Spleen (tissue), 13 donors: ENCODE measurements at places on chromosomes 7 and 10.

DNA sequence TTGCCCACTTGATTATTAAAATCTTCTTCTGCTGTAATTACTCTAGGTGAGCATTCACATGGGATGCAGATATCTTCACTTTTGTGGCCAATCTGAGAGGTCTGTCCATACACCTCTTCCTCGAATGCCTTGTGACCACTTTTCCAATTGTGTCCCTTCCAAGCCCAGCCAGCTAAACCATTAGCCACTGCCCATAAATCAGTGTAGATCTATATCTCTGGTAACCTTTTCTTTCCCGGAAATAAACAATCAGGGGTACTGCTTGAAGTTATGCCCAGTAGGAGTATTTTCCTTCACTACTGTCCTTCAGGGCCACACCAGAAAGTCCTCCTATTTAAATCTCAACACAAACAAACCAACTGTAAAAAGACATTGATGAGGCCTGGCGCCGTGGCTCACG is 104.6 kb upstream of the KCNMA1 start:
- no peak for DNase-seq

DNA sequence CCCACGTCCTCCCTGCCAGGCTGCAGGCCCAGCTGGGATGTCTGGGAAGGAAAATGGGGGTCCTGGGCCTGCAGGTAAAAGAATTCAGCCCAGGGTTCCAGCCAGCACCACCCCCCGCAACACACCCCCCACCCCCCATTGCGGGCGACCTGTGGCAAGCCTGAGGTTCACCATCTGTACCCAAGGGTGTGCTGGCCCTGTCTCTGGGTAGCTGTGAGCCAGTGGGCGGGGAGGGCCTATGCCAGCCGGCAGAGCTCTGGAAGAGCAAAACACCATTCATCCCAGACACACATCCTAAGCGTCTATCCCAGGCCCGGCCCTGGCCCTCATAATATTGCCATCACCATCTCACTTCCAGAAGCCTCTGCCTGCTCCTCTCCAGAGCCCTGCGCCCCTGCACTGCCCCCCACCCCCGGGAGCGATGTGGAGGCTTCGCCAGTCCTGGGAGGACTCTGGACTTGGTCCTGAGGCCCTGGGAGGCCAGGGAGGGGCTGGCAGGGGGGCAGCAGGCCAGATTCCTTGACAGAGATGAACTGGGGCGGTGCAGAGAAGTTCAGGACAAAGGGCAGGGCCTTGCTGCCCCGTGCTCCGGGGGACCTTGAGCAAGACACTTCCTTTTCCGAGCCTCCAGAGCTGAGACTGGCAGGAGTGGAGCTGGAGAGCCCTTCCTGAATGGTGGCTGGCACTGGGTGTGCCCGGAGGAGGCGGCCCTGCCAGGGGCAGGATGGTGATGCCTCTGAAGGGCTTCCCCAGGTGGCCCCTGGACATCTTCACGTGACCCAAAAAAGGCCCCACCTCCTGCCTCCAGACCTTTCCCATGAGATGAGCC is 8.7 kb upstream of the TTYH3 start:
- DNase-seq, result peak; percentile 84

GRCh38 chr7:99197498-99197897 is 10.4 kb downstream of the KPNA7 start:
- no peak for DNase-seq

- no peak for DNase-seq
These were observed 335.2 kb upstream of the ZNF32 start for GRCh38 chr10:43983856-43984271.

DNA sequence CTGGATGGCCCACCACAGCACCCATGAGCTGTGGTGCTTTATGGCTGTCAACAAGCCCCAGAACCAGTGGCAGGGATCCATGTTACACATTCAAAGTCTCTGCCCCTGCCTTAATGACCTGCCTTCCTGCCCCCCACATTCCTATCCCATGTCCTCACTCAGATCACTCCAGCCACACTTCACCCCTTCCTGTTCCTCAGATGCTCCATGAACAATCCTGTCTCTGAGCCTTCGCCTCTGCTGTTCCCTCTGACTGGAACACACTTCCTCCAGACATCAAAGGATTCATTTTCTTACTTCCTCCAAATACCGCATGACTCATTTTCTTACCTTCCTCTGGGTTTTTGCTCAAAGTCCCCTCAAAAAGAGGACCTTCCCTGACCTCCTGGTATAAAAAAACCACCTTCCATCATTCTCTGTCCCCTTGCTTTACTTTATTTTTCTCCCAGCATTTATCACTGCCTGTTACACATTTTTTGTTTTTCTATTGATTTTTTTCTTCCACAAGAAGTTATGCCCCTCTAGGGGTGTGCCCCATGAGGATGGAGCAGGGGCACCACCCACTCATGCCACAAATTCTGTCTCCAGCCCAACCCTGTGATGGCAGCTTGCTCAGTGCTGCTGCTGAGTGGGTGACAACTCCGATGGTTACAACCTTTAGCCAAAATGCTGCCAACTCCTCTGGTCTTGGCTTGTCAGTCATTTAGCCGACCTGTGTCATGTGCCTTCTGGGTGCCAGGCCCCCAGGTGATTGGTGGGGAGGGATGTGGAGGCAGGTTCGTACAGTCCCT is 18.2 kb downstream of the COL13A1 start:
- no peak for DNase-seq

GRCh38 chr7:13982940-13983677 is 6.4 kb downstream of the ETV1 start:
- DNase-seq, result no peak

DNA sequence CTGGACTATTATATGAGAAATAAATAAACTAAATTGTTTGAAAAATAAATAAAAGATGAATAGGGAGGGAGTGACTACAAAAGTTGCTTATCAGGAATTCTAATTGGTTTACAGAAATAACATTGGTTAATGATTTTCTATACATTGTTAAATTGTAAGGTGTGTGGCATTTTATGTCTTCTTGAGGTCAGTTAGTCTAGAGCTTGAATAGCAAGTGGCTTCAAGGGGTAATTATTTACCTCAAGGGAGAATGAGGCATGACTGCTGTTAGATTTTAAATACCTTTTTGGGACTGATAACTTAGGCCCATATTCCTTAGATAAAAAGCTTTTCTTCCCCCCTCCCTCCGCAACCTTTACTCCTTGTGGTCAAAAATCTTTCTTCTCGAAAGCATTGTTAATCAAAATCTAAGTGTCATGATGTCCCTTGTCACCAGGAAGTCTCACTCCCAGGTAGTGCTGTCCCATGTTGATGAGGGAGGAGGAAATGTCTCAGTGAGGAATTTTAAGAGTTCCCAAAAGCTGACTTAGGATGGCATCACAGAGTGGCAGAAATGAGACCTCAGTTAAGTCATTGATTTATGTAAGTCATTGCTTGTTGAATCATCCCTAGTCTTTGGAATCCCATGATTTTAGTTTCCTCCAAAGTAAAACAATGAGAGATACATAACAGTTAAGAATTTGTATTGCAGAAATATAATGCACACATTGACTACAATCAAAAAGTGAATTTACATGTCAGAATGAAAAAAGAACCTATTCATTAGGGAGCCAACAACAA is 71.5 kb downstream of the MAPK8 start:
- no peak for DNase-seq

GRCh38 chr10:103688491-103688890 is 166.9 kb downstream of the SH3PXD2A start:
- DNase-seq, result no peak

- DNase-seq, result peak; percentile 96
These were observed 534 bp downstream of the UBE3C start for GRCh38 chr7:157139111-157139809.
